Ovary (tissue), 10 donors: ENCODE measurements at places on chromosomes 2 and 18.

DNA sequence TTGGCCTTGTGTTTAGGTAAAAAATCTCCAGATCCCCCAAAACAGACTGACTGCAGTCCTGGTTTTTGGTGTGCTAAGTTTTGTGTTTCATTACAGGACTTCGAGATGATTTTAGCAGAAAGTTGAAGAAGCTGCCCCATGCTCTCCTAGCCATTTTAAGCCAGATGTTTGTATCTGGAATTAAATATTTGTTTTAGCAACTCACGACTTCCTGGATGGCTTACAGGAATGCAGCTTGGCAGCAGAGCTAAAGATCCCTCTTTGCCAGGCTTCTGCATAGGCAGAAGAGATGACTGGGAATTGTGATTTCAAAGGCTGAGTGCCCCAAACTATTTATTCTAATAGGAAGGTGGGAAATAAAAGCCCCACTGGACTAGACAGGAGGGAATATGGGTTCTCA lies 31.1 kb downstream of the ONECUT2 start:
- no peak for DNase-seq

DNA sequence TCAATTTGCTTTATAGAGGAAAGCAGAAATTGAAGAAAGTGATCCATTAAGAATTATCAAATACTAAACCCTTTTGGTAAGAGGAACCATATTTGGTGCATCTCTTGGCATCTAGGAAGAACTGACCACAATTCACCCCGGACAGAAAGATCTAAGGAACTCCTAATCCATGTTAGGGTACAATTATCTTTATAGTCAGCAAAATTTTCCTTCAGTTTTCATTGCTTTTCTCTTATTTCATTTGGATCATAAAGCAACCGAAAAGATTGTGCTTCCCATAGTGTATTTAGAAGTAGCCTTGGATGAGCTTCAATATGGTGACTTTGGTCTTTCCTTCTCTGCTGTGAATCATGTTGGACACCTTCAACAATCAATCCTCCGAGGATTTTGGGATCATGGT lies 50.1 kb upstream of the IGFBP5 start:
- no peak for DNase-seq

- no peak for DNase-seq
Observed at GRCh38 chr18:70450426-70451253, 161.8 kb downstream of the SOCS6 start.

DNA sequence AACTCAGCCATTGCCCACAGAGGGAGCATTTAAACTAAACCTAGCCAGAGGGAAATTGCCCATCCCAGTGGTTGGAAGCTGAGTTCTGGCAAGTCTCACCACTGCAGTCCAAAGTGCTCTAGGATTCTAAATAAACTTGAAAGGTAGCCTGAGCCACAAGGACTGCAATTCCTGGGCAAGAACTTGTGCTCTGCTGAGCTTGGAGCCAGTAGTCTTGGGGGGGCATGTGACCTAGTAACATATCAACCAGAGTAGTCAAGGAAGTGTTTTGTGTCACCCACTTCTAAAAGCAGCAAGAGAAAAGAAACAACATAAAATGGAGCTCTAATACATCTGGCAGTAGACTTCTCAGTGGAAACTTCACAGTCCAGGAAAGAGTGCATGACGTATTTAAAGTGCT lies 167.0 kb downstream of the PTH2R start:
- DNase-seq = no peak

- no peak for DNase-seq
Observed at GRCh38 chr18:44802508-44802907, 121.8 kb downstream of the SETBP1 start.

DNA sequence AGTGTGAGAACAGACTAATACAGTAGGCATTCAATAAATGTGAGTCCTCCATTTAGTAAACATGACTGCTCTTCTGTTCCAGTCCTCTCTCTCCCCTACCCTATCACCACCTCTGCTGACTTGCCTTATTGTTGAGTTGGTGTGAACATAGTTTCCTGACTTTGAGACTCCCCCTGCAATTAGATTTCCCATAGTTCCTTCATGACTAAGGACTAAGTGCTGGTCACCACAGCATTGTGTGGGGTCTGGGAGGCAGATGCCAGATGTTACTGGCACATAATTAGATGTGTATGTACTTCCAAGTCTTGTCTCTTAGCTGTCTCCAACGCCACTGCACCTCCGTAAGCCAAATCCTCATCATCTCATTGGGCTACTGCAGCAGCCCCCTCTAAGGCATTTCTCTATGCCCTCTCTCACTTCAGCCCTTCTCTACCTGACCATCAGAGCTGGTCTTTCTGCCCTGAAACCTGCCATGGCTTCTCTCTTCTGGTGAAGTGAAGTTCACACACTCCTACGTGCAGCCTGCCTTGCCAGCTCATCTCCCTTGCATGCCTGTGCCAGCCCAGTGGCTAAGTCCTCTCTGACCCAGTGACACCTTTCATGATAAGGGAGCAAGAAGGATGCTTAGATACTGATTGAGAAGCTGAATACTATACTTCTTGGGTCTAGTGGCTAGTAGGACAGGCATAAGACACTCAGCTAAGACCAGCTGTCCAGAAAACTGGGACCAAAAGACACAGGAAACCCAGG lies 81.6 kb upstream of the ALPP start:
- DNase-seq = no peak

DNA sequence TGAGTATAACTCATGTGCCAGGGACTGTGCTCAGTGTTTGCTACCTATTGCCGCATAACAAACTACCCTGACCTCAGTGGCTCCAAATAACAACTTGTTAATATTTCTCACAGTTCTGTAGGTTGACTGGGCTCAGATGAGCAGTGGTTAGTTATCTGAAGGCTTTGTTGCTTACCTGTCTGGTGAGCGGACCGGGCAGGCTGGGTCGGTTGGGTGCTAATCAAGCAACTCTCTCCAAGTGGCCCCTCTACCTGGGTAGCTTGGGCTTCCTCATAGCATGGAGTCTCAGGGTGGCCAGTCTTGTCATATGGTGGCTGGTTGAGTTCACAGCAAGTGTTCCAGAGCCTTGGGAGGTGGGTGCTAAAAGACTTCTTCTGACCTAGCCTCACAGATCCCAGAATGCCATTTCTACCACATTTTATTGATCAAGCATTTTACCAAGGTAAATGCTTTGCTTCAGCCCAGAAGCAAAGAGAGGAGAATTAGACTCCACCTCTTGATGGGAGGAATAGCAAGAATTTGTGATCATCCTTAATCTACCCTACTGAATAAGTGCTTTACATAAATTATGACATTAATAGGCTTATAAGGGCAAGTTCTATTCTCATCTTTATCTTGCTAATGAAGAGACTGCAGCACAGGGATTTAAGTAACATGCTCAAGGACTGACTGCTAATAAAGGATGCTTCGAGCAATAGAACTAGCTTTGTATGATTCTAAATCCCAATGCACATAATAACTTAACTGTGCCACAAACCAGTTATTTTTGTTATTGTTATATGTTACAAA lies 16.9 kb downstream of the RAB31 start:
- DNase-seq = no peak

- DNase-seq = no peak
Observed at GRCh38 chr2:4765787-4766530, 926.2 kb upstream of the SOX11 start.

- peak; percentile 98 for DNase-seq
Observed at GRCh38 chr2:200864176-200865034, at the start of gene CLK1. Gene CLK1 (minus strand): TSS chr2:200864658. CDS start chr2:200861862, 2,796 bp downstream.

GRCh38 chr2:127700527-127701192 lies 637 bp upstream of the SFT2D3 start:
- peak; percentile 34 for DNase-seq

DNA sequence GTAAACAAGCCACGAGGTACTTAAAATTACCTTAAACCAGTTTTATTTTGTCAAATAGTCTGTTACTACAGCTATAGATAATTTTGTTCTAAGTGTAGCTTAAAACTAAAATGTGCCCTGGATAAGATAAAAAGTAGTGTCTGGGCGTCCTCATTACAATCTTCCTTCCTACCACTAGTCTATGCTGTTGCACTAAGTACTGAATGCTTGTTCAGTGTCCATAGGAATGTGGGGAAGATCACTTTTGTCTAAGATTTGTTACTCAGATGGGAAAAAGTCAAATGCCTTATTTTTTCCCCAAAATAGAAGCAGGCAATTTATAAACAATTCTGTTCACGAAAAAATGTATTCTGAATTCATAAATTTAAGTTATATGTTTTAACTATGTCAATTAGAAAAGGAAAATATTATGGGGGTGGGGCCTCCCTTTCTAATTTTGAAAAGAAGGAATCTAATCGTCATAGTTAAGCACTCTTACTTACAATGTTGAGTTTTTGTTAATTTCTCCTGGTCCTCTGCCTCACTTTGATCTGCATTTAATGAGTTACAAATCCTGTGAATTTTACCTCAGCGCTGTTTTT lies 140.4 kb upstream of the VRK2 start:
- DNase-seq = no peak

- DNase-seq = no peak
Observed at GRCh38 chr2:201696151-201696659, 2.2 kb downstream of the MPP4 start.

DNA sequence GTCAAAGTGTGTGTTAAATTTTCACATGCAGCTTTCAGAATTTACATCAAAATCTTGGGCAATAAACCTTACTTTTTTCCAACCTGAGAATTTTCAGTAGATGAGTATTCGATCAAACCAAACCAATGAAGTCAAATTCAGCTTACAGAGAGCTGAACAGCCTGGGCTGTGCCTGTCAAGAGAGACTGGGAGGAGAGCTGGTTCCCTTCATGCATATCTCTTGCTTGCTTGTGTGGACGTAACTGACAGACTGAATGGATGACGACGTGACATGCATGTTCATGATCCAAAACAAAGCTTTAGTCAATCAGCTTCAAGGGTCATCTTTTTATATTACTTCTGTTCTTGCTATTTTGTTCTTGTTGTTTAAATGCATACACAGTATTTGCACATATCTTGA lies 145.2 kb downstream of the GALNT3 start:
- DNase-seq = no peak

DNA sequence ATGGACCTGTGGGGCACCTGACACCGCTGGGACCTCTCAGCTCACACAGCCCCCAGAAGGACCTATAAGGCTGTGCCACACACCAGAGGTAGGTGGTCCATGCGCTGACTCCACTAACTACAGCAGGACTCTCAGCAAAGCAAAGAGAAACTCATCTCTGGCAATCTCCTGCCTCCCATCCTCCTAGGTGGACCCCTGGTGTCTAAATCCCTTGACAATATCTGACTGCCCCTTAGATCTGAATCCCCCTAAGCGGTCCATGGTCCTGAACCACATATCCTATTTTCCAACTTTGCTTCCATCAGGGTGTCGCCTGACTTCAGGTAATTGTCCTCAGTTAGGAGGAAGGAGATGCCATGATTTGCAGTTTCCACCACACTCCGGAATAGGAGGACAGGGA lies 282.6 kb downstream of the MYT1L start:
- no peak for DNase-seq
